D721Med (cell line): ENCODE measurements at places on chromosomes 13 and 19.
A peak's percentile ranks its signal among the peaks of the same experiment; 100 is the strongest.

DNA sequence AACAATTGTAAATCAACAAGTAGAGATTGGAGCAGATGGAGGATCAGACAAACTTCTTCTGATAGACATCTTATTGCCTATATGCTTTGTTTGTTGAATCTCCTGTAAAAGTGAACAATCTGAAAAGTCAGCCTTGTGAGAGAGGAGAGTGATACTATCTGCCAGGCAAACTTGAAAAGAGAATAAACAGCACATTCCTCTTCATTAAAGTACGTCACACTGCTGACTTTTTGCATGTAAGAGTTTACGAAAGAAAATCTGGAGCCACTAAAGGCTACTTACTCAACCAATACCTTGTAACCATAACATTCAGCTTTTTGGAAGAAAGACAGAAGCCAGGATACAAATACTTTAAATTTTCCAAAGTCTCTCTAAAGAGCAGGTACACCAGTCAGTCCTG lies 42.5 kb downstream of the EDNRB start:
- no peak for DNase-seq

DNA sequence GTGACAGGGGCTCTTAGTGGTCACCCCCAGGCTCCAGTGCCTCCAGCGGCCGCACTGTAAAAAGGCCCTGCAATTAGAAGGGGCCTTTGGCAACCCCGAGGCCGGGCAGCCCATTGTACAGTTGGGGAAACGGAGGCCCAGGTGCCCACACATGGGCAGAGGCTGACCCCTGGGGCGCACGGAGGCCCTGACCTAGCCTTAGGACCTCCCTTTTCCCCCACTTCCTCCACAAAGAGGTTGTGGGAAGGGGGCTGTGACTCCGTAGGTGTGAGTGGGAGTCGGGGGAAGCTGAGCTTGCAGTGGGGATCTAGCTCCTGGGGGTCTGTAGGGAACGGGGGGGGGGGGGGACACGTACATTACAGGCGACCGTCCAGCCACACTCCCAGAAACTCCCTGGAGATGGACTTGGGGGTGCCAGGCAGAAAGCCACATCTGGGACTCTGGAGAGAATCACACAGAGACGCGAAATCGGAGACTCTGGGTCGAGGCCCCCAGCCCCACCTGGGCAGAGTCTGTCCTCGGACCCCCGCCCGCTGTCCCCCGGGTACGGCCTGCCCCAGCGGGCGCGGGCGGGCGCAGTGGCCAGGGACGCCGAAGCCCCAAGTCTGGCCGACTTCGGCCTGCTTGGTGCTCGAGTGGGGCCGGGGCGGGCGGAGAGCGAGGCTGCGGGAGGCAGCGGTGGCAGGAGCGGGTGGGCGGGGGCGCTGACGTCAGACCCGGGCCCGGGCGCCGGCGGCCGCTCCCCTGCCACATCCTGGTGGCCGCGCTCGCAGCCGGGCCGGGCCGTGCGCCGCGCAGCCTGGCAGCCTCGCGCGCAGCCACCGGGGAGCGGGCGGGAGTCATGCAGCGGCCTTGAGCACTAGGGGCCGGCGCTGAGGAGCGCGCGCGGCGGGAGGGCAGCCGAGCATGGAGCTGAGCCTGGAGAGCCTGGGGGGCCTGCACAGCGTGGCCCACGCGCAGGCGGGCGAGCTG lies at the start of gene ONECUT3:
Gene ONECUT3 (plus strand): TSS at position 750 of the 972 bp plus-strand sequence. CDS start 157 bp downstream, at position 907.
- DNase-seq = no peak

GRCh38 chr13:25874907-25875306 lies 176.9 kb downstream of the SHISA2 start:
- no peak for DNase-seq

DNA sequence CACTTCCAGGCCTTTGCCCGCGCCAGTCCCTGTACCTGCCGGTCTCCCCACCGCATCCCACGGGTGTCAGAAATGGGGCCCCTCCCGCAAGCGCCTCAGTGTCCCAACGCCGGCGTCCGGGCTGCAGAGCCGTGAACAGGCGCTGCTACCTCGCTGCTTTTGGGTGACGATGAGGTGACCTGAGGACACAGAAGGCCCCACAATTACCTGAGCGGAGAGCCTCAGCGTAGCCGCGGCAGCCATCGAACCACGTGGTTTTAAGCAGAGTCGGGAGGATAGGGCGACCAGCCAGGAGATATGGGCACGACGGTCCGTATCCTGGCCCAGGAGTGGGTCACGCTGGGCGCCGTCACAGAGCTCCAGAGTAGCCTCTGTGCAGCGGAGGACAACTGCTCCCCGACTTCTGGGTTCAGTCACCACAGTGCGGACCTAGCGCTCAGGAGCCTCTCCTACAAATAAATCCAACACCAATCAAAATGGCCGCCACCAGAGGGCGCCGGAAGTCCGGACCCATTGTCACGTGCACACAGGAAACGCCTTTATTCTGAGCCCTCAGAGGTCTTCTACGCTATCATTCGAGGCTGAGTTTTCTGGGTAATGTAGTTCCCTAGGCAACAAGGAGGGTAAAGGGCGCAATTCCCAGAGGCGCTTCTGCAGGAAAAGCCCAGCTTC lies at the start of gene ZNF814:
Gene ZNF814 (minus strand): TSS at position 478 of the 672 bp plus-strand sequence. CDS start 235 bp downstream, at position 243.
- peak; percentile 84 for DNase-seq

DNA sequence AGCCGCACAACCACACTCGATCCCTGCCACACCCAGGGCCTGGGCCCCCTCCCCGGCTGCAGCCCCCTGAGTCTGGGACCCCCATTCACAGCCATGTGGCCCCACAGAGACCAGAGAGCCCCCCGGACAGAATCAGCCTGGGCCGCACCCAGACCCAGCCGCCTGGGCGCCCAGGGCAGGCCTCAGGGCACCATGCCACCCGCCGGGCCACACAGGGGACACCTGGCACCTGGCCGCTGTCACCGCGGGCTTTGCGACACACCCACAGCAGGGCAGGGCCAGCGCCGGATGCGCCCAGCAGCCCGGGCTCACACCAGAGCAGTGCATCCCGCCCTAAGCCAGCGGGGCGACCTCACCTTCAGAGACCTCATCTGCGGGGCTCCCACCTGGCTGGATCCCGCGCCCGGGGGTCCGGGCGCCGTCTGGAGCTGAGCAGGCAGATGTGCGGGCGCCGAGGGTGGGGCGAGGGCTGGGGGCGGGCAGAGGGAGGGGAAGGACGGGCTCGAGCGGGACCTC lies 443 bp downstream of the TBXA2R start:
- DNase-seq = peak; percentile 64

DNA sequence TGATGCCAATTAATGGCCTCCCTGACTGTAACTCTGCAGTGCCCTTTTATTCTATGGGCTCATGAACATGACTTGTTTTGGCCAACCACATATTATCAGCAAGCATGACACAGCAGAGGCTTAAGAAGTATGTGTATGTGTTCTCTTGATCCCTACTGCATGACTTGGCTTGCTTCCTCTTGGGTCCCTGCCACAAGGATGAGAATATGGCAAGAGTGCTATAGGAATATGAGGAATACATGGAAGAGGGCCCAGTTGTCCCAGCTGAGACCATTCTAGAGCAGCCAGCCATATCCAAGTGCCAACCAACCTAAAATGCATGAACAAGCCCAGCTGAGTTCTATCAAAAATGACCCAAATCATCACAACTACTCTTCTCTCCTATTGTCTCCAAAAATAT lies 576.7 kb upstream of the PCDH9 start:
- no peak for DNase-seq

DNA sequence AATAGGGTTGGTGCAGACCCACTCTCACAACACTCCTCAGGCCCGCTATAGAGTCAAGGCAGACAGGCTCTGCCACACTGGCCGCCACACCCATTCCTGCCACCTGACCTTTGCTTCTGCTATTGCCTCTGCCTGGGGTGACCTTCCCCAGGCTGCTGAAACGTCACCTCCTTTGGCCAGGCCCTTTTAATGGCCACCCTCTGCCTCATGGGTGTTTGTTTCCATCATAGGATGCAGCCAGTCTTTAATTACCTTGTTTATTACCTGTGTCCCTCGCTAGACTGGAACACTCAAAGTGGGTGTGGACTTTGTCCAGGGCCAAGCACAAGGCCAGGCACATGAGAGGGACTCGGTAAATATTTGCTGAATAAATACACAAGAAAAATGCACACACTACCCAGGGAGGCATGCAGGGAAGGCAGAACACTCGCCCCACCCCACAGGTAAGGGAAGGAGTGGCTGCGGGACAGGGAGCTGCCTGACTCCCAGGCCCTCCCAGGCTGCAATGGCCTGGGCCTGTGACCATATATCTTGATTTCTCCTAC lies 3.2 kb downstream of the LSM4 start:
- no peak for DNase-seq

GRCh38 chr19:46692918-46693722 lies 23.8 kb downstream of the PRKD2 start:
- DNase-seq = no peak

- DNase-seq = no peak
Measured at GRCh38 chr13:80873589-80873988, 532.7 kb upstream of the SPRY2 start.

DNA sequence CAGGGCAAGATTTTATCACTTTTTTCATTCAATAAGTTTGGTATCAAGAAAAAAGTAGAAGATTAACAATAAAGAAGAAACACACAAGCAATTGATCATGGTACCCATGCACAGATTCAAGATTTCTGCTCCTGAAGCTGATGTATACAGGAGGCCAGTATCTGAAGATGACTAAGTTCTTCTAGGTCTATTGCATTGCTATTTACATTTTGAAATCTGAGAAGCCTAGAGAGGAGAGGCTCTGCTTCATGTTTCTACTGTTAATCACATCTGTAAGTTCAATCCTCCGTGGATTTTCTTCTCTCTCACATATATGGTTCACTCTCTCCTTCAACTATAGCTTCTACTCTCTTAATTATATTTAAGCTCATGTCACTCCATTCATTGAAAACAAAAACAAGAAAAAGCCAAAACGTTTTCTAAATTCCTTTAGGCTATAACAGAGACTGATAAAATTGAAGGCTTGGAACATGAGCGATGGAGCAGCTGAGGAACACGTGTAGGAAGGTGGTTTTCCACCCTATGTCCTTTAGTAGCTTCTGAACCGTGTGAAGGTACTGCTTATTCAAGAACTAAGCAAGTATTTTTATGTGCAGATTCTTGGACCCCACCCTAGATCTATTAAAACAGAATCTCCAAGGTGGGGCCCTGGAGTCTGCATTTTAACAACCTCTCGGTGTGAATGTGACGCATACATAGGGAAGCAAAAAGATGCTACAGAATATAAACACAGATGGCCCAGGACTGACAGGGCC lies 198.2 kb downstream of the EFNB2 start:
- no peak for DNase-seq

GRCh38 chr19:38869160-38869835 lies 8.8 kb downstream of the RINL start:
- DNase-seq = no peak

- no peak for DNase-seq
Measured at GRCh38 chr13:35818633-35819067, 312.5 kb downstream of the DCLK1 start.

DNA sequence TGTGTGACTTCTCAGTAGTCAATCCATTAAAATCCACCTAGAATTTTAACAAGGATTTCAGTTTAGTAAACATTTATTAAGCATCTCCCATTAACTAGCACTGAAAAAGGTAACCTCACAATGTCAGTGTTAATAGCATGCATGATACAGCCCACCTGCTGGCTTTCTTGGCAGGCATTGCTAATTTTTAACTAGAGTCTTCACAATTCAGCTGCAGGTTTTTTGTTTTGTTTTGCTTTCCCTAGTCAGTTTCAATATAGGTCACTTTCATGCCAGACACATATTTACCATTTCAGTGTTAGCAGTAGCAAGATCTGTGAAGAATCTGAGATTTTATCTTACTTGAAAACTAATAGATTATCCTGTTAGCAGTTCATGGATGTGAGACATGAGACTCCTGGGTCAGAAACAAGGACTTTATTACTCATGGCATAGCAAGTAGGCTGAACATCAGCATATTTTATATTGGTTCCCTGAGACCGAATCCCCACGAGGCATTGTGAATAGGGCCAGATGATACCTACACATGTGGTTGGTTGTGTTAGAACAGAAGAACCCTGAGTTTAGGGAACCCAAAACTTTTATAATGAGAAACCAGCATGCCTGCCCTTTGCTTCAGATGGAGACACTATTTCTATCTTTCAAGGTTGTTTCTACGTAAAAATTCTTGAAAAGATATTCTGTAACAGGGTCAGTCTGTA lies 198.0 kb upstream of the HTR2A start:
- no peak for DNase-seq

DNA sequence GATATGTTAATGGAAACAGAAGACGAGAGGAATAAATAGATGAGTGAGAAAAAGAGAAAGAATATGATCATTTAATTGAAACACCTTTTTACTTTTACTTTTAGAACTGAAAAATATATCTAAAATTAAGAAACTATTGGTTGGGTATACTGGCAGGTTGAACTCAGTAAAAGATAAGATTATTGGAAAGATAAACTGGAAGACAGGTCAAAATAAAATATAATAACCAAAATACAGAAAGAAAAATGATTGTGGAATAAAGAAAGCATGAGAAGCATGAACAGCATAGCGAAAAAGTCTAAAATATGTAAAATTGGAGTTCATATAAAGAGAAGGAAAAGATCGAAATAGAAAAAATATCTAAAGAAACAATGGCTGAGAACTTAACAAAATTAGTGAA lies 242.2 kb upstream of the MIR17HG start:
- no peak for DNase-seq

GRCh38 chr13:97567510-97568243 lies 133.7 kb downstream of the RAP2A start:
- DNase-seq = no peak

DNA sequence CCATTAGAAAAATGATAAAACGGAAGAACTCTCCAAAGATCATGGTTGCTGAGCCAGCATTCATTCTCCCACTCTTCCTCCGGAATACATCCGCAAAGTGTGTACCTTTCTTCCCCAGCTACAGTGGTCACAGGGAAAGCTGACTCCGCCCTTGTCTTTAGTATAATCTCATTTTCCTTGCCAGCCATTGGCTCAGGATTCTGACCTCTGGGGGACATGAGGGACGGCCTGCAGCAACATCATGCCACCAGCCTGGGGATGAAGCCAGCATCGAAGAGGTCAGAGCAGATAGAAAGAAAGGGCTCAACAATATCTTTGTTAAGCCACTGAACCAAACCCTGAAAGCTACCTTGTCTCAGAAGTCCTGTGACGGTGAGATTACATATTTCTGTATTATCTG lies 46.3 kb upstream of the TPP2 start:
- DNase-seq = no peak

DNA sequence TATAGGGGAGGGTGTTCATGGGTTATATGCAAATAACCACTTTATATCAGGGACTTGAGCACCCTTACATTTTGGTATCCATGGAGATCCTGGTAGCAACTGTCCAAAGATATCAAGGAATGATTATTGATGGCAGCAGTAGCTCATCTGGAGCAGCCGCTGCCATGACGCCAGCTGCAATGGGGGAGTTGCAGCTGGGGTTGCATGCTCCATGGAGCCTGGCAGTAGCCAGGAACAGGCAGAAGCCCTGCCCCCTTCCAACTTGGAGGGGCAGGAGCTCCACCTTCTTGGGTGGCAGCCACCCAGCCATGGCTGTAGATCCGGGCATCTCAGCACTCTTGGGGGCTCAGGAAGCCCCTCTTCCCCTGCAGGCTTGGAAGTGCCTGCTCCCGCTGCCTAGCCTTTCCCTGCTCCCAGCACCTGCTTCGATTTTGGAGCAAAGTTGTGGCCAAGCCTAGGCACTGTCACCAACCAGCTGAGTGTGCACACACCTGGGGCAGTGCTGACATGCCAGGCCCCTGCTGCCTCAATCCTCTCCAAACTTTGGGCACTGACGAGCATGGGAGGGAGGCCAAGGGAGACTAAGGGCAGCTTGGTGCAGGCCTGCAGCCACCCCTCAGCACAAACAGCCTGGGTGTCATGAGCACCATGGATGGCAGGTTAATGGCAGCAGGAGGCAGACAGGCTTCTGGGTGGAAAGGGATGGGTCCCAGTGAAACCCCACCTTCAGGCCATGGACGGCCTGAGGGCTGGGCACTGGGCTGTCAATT lies 235.6 kb upstream of the CSNK1A1L start:
- DNase-seq = no peak

- DNase-seq = no peak
Measured at GRCh38 chr13:78370231-78370630, 233.1 kb downstream of the POU4F1 start.
